ENCODE measurements at places on chromosomes 1 and 21.

GRCh38 chr1:183991756-183992155 lies 45.8 kb downstream of the COLGALT2 start:
- DNase-seq = no peak

GRCh38 chr1:247456914-247457639 lies 827 bp downstream of the OR2B11 start:
- DNase-seq = no peak

DNA sequence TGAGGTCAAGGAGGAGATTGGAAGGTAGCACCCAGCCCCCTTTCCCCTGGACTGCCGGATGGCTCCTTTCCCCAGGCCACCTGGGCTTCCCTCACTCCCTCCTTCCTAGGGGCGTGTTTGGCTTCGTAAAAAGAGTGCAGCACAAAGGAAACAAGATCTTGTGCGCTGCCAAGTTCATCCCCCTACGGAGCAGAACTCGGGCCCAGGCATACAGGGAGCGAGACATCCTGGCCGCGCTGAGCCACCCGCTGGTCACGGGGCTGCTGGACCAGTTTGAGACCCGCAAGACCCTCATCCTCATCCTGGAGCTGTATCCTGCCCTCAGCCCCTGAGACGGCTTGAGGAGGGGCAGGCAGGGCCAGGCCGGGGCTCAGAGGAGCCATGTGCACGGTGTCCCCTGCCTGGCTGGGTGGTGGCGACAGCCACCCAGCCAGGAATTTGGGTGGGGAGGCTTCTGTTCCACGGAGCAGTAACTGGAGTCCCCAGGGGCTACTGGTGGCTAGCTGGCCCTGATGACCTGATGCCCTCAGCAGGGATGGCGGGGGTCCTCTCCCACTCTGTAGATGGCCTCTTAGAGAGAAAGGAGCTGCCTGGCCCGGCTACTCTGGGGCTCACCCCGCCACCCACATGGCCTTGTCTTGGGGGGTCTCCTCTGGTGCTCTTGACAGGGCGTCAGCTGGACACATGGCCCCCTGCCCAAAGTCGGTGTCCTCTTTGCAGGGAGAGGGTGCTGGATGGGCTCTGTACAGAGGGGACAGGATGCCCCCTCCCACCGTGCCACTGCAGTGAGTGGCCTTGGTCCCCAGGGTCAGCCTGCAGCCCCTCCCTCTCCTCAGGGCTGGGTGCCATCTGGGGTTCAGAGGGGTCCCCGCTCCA lies 39.5 kb downstream of the TRIM11 start:
- DNase-seq = peak; percentile 10

DNA sequence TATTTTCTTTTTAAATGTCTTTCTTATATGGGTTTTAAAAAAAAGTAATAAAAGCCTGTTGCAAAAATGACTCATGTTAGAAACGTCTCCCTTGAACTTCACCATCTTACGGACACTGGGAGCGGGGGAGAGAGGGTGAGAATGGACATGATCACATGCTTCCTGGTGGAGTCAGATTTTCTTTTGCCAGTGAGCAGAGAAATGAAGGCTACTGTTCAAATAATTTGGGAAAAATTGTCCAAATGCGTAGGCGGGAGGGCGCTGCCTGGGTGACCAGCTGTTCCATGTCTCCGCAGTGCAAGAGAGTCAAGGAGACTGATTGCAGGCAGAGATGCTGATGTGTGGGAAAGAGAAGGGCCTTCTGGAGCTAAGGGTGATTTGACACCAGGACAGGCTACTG lies 23.1 kb downstream of the EIF2D start:
- no peak for DNase-seq

DNA sequence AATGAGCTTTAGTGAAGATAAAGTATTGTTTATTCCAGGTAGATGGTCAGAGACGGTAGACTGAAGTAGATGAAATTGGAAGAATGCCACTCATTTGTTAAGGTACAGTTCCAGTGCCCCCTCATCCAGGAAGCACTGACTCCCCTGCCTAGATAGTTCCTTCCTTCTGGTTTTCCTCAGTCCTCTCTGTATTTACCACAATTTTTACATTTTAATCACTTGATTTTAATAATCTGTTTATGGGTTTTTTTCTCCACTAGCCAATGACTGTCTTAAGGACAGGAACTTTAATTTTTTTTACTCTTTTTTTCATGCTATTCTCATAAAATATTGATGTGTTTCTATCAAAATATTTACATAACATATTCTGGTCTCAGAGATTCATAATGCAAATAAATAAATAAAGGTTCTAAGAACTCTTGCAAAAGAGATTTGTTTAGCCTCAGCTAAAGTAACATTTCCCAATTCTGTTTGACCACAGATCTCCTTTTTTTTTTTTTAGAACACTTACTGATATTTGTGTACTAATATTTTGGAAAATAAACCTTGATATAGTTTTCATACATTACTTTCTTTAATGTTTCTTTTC lies 651.6 kb downstream of the PLPP3 start:
- DNase-seq = no peak

Measured in WTC11 (cell line).